ENCODE measurements at places on chromosomes 2 and 18. TPM values are rescaled to one million over a fixed set of nuclear protein-coding genes. Genes with fewer than 3 reads are reported as not detected.

The EHD3 gene
- 45.4 TPM for polyA plus RNA-seq

The CENPA gene
- 19.5 TPM for polyA plus RNA-seq

DNA sequence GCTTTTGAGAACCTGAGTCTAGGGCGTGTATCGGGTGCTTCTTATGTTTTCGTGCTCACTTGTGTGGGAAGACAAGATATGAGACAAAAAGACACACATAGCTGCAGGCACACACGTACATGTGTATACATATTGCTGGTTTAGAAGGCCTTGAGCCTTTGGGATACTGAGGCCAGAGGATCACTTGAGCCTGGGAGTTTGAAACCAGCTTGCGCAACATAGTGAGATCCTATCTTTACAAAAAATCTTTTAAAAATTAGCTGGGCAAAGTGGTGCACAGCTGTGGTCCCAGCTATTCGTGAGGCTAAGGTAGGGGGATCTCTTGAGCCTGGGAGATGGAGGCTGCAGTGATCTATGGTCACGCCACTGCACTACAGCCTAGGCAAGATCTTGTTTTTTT, 18.8 kb upstream of the NEDD4L start:
- DNase-seq = no peak
- H3K27ac ChIP-seq = no peak overlapping the region
- no peaks in the 10 kb centered on the region for H3K4me1 ChIP-seq

The ZNF236 gene
- polyA plus RNA-seq = 6.0 TPM

DNA sequence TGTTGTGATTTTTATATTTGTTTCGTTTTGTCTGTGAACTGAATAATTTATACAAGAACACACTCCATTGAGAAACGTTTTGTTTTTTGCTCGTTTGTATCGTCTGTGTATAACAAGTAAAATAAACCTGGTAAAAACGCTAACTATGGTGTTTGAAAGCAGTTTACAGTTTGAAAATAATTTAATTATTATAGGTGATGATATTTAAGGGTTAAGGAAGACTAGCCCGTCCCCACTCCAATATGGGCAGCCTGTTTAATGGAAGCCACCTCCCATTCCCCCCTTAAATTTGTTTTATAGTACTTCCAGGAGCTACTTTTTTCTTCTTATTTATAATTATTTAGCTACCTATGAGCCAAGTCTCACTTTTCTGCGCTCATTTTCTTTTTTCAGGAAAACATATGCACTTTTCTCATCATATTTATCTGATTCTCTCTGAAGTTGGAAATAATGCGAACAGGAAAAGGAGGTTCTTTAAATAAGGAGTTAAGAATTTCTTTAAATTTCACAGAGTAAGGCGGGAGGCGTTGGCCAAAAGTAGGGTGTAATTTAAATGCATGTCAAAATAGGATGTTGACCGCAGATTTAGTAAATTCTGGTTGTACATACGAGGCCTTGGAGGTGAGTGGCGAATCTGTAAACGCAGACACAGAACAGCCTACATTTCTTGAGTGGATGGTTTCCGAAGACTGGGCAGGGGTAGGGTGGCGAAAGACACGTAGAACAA, 9.8 kb downstream of the TBR1 start:
- DNase-seq = no peak
- no peak overlapping the region for H3K4me3 ChIP-seq
- peaks cover 44% of the 10 kb centered on the region for H3K27me3 ChIP-seq
- no peaks in the 10 kb centered on the region for H3K36me3 ChIP-seq
- H3K27ac ChIP-seq = no peak overlapping the region
- no peaks in the 10 kb centered on the region for H3K4me1 ChIP-seq

The CRYBA2 gene
- polyA plus RNA-seq = not detected

DNA sequence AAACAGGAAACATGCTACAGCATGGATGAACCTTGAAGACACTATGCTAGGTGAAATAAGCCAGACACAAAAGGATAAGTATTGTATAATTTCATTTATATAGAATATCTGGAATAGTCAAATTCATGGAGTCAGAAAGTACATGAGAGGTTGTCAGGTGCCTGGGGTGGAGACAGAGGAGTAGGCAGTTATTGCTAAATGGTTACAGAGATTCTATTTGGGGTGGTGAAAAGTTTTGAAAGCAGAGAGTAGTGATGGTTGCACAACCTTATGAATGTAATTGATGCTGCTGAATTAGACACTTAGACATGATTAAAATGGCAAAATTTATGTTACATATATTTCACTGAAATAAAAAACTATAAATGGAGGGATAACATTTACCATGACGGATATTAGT, 197.4 kb downstream of the VAPA start:
- H3K4me1 ChIP-seq = no peaks in the 10 kb centered on the region
- H3K27me3 ChIP-seq = no peaks in the 10 kb centered on the region
- no peaks in the 10 kb centered on the region for H3K36me3 ChIP-seq
- no peak overlapping the region for H3K4me3 ChIP-seq
- DNase-seq = no peak
- H3K27ac ChIP-seq = no peak overlapping the region

- peaks cover 17% of the 10 kb centered on the region for H3K4me1 ChIP-seq
- peak overlapping the region; percentile 51 for H3K27ac ChIP-seq
- peaks cover 5% of the 10 kb centered on the region for H3K36me3 ChIP-seq
- peak overlapping the region; percentile 3 for H3K4me3 ChIP-seq
These were observed 18.8 kb downstream of the TGOLN2 start for GRCh38 chr2:85308896-85309555.

The ZNF804A gene
- 0.02 TPM for polyA plus RNA-seq

DNA sequence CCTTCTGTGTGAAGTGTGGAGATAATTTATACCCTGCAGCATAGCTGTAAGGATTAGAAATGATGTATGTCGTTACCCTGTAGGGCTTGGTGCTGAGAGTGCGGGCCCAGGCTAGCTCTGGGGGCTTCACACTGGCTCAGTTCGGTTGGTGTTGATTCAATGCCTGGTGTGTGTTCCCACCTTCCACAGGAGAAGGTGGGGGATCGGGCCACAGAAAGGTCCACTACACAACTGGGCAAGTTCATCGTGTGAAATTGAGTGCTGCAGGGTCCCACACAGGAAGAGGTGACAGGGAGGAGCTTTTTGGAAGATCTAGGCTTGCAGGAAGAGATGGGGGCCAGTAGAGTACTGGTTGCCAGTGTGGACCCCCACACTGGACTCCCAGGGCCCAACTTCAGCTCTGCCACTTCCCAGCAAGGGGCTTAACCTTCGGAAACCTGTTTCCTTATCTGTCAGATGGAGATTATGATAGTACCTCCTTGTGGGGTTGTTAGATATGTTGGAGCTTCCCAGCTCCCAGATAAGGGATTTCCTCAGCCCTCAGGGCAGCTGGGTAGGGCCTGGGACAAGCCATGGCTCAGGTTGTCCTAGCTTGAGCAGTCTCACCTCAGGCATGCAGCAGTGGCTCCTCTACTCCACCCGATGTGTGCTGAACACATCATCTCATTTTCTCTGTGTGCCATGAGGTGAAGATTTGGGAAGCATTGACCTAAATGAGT, 71.5 kb downstream of the TMEM247 start:
- peaks cover 39% of the 10 kb centered on the region for H3K4me1 ChIP-seq
- no peak overlapping the region for H3K4me3 ChIP-seq
- H3K27me3 ChIP-seq = no peaks in the 10 kb centered on the region
- DNase-seq = no peak
- peaks cover 51% of the 10 kb centered on the region for H3K36me3 ChIP-seq

- no peaks in the 10 kb centered on the region for H3K36me3 ChIP-seq
- no peak overlapping the region for H3K27ac ChIP-seq
- no peaks in the 10 kb centered on the region for H3K27me3 ChIP-seq
- no peak for DNase-seq
- H3K4me3 ChIP-seq = no peak overlapping the region
- H3K4me1 ChIP-seq = no peaks in the 10 kb centered on the region
These were observed 169.2 kb upstream of the LRRTM1 start for GRCh38 chr2:80473796-80474195.

DNA sequence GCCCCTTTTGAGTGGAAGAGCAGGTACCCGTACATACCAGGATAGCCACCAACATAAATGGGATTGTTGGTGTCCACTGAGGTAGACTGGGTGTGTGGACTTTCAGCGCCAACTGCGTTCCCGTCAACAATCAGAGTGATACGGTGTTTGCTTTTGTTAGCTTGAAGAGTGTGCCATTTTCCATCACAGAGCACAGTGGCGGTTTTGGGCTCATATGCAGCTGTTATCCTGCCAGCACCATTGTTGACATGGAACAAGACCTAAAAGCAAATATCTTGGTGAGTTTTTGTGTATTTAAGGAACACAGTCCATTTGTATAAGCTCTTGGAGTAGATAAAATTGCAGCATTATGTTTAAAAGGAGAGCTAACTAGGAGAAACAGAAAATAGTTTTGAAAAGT, 174.5 kb downstream of the LAMA1 start:
- no peaks in the 10 kb centered on the region for H3K27me3 ChIP-seq
- H3K4me3 ChIP-seq = no peak overlapping the region
- H3K27ac ChIP-seq = no peak overlapping the region
- DNase-seq = no peak
- no peaks in the 10 kb centered on the region for H3K36me3 ChIP-seq
- H3K4me1 ChIP-seq = peaks cover 7% of the 10 kb centered on the region

GRCh38 chr2:1236606-1237005, 176.7 kb upstream of the TPO start:
- DNase-seq = no peak
- no peaks in the 10 kb centered on the region for H3K27me3 ChIP-seq
- no peak overlapping the region for H3K4me3 ChIP-seq
- no peaks in the 10 kb centered on the region for H3K4me1 ChIP-seq
- H3K36me3 ChIP-seq = no peaks in the 10 kb centered on the region

DNA sequence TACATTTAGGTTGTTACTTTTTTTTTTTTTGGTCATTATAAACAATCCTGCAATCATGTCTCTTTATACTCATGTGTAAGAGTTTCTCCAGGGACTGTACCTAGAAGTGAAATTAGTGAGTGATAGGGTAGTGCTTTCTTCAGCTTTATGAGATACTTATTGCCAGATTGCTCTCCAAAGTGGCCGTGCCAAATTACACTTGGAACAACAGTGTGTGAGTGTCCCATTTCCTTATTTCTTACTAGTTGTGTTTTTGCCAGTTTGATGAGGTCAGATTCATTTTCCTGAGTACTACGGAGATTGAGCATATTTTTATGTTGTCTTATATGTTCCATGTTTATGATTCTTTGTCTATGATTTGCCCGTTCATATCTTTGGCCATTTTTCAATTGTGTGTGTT, 39.2 kb downstream of the GALNT1 start:
- no peak overlapping the region for H3K27ac ChIP-seq
- no peaks in the 10 kb centered on the region for H3K27me3 ChIP-seq
- no peaks in the 10 kb centered on the region for H3K36me3 ChIP-seq
- peaks cover 24% of the 10 kb centered on the region for H3K4me1 ChIP-seq
- H3K4me3 ChIP-seq = no peak overlapping the region
- no peak for DNase-seq

The POTEE gene
- not detected for polyA plus RNA-seq

DNA sequence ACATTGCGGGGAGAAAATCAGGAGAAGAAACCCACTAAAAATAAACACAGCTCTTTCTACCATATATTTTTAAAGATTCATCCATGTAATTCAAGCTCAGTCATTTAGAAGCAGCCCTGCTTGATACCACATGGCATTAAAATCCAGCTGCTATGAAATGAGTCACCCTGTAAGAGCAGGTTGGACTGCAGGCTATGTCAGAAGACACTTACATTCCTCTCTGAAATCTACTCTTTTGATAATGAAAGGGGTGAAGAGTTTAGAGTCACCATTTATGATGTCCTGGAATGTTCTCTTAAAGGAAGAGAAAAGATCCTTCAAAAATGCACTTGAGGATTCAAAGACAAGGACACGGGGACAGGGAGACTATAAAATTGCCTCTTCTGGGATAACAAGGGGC, 100.6 kb upstream of the APCDD1 start:
- no peak overlapping the region for H3K27ac ChIP-seq
- DNase-seq = no peak
- H3K36me3 ChIP-seq = no peaks in the 10 kb centered on the region
- no peaks in the 10 kb centered on the region for H3K27me3 ChIP-seq
- peaks cover 4% of the 10 kb centered on the region for H3K4me1 ChIP-seq

DNA sequence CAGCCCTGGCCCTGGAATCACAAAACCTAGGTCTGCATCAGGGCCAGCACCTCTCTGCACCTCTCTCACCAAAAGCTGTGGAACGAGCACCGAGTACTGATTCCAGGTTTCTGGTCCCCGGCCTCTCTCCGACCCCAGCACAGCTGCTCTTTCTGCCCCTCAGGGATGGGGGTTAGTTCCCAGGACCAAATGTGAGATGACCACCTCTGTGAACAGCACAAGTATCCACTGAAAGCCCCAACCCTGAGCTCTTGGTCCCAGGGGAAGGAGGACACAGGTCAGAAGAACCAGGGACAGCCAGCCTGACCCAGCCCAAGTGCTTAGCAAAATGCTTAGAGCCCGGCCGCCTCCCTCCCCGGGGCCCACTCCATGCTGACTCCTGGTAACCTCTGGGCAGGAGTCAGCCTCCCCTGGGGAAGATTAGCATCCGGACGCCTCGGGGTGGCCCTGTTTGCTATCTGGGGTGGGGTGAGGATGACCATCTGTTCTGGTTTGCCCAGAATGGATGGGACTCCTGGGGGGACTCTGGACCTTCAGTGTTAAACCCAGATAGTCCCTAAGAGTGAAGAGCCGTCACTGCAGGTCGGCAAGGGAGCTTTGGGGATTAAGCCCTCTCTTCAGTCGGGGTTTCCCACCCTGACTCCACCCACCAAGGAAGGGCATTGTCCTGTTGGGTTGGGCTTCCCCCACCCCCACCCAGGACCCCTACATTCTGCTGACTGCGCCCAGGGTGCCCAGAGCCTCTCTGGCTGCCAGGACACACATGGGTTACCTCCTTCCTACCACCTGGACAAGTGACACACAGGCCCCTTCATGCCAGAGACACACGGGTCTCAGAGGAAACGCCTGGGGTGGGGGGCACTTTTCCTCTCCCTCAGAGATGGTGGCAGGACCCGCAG, 9.4 kb upstream of the GPR55 start:
- H3K4me1 ChIP-seq = no peaks in the 10 kb centered on the region
- H3K27ac ChIP-seq = no peak overlapping the region
- peaks cover 3% of the 10 kb centered on the region for H3K27me3 ChIP-seq
- H3K4me3 ChIP-seq = no peak overlapping the region
- H3K36me3 ChIP-seq = no peaks in the 10 kb centered on the region
- DNase-seq = no peak

The PRKAG3 gene
- not detected for polyA plus RNA-seq

DNA sequence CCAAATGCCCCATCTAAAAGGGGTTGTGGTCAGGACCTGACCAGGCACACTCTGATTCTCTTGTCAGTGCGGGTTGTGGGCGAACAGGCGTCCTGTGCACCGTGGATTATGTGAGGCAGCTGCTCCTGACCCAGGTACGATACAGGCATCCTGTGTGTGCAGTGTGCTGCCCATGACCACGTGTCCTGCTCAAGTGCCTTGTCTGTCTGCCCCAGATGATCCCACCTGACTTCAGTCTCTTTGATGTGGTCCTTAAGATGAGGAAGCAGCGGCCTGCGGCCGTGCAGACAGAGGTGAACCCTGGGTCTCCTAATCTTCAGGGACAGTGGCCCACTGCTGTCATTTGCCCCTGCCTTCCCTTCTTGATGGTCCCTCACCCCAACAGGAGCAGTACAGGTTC, 14.6 kb downstream of the PTPN18 start:
- no peak overlapping the region for H3K27ac ChIP-seq
- no peak for DNase-seq
- H3K36me3 ChIP-seq = peaks cover 3% of the 10 kb centered on the region
- no peak overlapping the region for H3K4me3 ChIP-seq
- no peaks in the 10 kb centered on the region for H3K27me3 ChIP-seq
- H3K4me1 ChIP-seq = no peaks in the 10 kb centered on the region
